ENCODE measurements at places on chromosomes 4 and X. TPM values are rescaled to one million over a fixed set of nuclear protein-coding genes. Genes with fewer than 3 reads are reported as not detected.

Gene DGKK
- 0.53 TPM for total RNA-seq

Gene CABS1
- not detected for total RNA-seq

Gene KLF8
- total RNA-seq, result 9.6 TPM

Gene GDI1
- total RNA-seq, result 33.0 TPM

Gene MGARP
- 1.1 TPM for total RNA-seq

Gene VEGFC
- total RNA-seq, result 15.4 TPM

Gene INPP4B
- 53.9 TPM for total RNA-seq

Gene FRAS1
- total RNA-seq, result 20.5 TPM

Gene IL21
- not detected for total RNA-seq
